ENCODE measurements at places on chromosomes 1 and 21.

- no peak for DNase-seq
Observed at GRCh38 chr1:18653916-18654315, 23.3 kb downstream of the PAX7 start.

DNA sequence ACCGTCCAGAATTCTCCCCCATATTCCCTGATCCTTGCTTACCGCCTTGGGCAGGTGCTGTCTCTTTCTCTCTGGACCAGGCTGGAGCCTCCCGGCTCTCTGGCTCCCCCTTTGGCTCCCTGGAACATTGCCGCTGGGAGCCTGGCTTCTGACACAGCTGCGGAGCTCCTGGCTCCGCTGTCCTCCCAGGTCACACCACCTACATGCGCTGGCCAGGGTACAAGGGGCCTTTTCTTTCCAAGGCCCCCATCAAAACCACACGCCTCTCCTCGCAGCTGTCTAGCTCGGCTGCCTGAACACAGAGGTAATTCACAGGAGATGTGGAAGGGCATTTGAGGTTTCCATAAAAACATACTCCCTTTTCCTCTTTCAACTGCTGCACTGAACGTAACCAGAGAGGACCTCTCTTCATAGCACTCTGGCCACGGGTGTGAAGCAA lies 7.5 kb upstream of the ZNF648 start:
- peak; percentile 20 for DNase-seq

DNA sequence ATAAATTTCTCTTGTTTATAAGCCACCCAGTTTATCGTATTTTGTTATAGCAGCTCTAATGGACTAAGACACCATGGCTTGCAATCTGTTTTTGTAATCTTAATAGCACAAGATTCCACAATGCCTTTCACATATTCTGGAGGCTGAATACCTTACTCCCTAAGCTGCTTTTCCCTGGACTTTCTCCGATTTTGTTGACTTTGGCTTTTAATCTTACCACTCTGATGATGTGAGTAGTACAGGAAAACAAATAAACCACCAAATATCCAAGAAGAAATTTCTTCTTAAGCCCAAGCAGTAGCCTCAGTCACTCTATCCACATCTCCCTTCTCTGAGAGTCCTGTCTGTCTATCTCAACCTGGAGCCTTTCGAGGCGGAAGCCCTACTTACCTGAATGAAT lies 838.6 kb downstream of the LTN1 start:
- DNase-seq, result no peak

- no peak for DNase-seq
Observed at GRCh38 chr1:190170321-190170720, 307.3 kb downstream of the BRINP3 start.

DNA sequence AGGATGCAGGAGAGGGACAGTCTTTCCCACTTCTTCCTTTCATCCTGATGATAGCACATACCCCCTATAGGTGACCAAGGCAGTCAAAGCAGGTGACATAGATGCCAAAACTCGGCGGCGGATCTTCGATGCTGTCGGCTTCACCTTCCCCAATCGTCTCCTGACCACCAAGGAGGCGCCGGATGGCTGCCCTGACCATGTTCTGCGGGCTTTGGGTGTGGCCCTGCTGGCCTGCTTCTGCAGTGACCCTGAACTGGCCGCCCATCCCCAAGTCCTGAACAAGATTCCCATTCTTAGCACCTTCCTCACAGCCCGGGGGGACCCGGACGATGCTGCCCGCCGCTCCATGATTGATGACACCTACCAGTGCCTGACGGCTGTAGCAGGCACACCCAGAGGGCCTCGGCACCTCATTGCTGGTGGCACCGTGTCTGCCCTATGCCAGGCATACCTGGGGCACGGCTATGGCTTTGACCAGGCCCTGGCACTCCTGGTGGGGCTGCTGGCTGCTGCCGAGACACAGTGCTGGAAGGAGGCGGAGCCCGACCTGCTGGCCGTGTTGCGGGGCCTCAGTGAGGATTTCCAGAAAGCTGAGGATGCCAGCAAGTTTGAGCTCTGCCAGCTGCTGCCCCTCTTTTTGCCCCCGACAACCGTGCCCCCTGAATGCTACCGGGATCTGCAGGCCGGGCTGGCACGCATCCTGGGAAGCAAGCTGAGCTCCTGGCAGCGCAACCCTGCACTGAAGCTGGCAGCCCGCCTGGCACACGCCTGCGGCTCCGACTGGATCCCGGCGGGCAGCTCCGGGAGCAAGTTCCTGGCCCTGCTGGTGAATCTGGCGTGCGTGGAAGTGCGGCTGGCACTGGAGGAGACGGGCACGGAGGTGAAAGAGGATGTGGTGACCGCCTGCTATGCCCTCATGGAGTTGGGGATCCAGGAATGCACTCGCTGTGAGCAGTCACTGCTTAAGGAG lies 2.9 kb downstream of the NCDN start:
- no peak for DNase-seq

DNA sequence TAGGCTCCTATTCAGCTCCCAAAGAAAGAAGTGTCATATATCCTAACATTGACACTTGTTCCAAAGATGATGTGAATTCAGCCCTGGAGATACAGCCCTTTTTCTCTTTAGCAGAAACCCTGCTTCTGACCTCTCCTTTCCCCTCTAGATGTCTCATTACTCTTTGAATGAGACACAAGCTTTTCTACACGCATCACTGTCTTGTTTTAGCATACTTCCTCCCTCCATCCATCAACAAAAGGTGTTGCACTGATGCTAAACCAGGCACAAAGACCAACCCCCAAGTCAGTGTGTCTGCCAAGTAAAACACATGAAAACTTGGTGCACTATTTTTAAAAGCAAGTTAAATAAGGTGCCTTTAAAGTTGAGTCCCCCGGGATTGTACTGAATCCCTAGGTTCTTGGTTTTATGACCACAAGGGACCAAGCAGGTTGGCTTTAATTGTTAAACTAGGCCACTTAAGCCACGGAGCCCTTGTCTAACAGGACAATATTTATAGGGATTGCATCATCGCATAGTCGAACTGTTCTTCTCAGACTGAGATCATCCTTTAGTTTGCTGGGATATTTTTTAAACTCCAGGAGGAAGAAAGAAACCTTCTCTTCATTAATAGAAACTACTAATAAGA lies 101.0 kb upstream of the GUCA2B start:
- DNase-seq, result no peak

GRCh38 chr1:160777486-160778089 lies 18.4 kb upstream of the LY9 start:
- peak; percentile 25 for DNase-seq

DNA sequence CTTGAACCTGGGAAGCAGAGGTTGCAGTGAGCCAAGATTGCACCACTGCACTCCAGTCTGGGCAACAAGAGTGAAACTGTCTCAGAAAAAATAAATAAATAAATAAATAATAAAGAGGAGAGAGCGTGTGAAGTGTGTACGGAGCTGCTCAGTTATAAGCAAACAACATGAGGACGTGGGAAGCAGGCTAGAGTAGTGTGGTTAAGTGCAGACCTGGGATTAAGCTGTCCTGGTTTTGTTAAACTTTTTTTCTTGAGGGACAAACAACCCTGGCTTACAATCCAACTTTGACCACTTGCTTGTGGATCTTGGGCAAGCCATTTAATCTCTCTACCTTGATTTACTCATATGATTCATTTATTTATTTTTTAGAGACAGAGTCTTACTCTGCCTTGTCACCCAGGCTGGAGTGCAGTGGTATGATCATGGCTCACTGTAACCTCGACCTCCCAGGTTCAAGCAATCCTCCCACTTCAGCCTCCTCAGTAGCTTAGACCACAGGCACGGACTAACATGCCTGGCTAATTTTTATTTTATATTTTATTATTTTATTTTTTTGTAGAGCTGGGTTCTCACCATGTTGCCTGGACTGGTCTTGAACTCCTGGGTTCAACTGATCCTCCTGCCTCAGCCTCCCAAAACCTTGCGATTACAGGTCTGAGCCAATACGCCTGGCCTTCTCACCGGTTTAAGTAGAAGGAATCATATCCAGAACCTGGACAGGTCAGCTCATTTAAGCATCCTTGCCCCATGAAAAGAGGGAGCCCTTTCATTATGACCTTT lies 52.7 kb downstream of the RPS6KA1 start:
- DNase-seq, result no peak

GRCh38 chr1:14811573-14811972 lies 213.1 kb downstream of the KAZN start:
- DNase-seq, result no peak

DNA sequence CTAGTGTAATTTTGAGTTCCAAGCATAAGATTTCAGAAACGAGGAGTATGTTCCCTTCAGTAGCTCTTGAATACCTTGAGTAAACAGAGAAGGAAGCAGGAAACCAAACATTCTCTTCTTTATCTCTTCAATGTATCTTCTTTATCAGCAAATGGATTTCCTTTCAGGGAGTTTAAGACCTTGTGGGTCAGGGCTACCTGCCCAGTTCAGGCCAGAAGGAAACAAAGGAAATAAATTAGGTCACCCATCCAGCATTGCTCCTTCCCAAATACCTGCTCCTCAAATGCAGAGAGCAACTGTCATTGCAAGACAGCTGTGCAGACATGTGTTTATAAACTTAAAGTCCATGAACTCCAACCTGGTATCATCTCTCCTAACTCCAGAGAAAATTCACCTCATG lies 130.1 kb upstream of the SOD1 start:
- no peak for DNase-seq

DNA sequence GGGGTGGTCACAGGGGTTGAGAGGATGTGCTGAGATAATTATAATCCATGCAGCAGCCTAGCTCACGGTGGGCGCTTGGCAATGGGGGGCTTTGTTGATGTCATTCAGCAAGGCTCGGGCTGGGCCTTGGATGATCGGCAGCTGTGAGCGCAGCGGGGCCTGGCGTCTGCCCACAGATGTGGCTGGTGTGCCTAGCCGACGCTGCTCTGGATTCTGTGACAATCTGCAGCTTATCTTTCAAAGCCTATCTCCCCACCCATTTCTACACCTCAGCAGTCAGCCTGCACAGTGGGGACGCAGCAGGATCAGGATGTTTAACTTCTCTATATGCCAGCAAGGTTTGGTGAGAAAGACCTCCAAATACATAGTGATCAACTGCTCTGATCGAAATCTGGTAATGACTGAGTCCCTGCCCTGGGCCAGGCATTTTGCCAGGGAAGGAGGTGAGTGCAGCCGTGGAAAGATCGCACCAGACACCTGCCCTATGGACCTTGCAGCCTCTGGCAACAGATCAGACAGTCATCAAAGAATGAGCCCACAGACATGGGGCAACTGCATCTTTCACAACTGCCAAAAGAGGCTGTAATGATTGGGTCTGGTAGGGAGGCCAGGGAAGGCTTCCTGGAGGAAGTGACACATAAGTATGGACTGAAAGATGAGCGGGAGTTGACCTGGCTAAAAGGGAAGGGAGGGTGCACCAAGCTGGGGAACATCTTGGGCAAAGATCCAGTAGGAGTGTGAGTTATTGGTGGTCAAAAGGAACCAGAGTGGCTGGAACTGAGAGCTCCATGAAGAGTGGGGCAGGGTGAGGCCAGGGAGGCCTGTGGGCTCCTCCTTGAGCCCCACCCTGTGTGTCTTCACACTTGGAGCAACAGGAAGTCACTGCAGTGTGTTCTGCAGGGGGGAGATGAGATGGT lies 35.3 kb downstream of the EPHB2 start:
- no peak for DNase-seq

- DNase-seq, result no peak
Observed at GRCh38 chr1:63951059-63951946, 177.5 kb downstream of the ROR1 start.

- DNase-seq, result no peak
Observed at GRCh38 chr1:173867141-173867752, 542 bp downstream of the GAS5 start.

DNA sequence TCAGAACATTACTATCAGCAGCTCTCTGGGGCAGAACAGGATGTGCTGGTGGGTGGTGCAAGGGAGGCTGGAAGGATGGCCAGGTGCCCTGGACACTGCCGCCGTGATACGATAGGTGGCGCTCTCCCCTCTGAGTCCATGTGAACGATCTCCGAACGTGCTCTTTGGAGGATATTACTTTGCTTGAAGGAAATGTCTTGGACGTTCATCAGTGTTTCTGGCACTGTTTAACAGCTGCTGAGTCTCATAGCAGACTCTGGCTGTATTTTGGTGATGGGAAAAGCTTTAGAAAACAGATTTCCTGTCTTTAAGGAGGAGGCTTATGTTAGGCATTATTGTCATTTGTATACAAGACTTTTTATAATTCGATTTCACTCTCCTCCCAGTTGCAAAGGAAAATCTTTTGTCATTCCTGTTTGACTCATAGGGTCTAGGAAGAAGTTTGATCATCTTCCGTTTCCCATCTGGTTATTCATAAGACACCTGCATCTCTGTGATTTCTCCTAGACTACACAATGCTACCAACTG lies 386.2 kb upstream of the ADGRL2 start:
- no peak for DNase-seq

DNA sequence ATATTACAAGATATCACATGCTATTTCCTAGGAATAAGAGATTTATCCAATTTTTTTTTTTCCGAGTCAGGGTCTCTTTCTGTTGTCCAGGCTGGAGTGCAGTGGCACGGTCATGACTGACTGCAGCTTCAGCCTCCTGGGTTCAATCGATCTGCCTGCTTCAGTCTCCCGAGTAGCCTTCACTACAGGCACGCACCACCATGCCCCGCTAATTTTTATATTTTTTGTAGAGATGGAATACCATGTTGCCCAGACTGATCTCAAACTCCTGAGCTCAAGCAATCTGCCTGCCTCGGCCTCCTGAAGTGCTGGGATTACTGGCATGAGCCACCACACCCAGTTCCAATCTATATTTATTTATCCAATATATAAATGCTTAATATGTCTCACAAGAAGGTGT lies 18.0 kb upstream of the WDTC1 start:
- DNase-seq, result no peak

DNA sequence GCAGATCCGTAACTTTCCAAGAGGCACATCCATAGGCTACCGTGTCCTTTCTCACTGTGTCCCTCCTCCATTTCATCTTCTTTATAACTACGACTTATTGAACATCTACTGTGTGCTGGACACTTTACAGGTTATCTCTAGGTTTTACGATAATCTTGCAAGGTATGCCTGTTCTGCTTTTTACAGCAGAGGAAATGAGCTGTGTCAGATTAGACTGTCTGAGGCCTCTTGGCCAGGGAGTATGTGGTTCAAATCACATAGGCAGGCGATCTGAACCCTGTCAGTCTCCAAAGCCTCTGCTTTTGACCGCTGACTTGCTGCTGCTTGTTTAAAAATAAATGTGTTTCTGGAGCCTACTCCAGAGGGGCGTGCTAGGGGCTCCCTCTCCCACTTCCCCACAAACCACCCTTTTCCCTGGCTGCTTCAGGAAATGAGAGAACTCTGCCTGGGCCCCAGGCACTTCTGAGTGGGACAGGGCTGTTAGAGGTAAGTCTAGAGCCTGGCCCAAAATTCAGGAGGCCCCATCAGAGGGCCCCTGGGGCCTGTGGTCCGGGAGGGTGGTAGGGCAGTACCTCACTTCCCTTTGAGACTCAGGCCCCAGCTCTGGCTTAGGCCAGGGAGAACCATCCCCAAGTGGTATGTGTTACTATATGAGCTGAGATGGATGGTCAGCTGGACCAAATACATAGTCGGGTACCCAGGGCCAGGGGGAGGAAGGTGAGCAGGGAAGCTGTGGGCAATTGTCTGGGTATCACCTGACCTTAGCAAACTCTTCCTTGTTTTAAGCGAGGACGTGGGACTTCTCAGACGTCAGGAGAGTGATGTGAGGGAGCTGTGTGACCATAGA lies 4.4 kb downstream of the PSEN2 start:
- DNase-seq, result no peak

Data from T-helper 9 cell (primary cell).